ENCODE measurements at places on chromosomes 13 and 19. TPM values are rescaled to one million over a fixed set of nuclear protein-coding genes. Genes with fewer than 3 reads are reported as not detected.

DNA sequence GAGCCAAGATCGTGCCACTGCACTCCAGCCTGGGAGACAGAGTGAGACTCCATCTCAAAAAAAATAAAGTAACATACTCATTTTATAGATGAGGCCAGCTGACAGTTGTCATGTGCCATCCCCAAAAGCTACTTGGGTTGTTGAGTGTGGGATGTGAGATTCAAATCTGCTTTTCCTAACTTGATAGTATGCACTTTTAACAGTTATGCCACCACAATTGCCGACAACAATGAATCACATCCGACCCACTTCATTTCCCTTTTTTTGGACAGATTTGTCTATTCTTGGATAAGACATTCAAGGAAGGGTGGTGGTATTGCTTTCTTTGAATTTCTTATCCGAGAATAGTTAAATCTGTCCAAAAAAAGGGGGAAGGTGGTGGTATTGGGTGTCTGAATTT is 16.3 kb upstream of the DNMT1 start:
- no peak for DNase-seq

DNA sequence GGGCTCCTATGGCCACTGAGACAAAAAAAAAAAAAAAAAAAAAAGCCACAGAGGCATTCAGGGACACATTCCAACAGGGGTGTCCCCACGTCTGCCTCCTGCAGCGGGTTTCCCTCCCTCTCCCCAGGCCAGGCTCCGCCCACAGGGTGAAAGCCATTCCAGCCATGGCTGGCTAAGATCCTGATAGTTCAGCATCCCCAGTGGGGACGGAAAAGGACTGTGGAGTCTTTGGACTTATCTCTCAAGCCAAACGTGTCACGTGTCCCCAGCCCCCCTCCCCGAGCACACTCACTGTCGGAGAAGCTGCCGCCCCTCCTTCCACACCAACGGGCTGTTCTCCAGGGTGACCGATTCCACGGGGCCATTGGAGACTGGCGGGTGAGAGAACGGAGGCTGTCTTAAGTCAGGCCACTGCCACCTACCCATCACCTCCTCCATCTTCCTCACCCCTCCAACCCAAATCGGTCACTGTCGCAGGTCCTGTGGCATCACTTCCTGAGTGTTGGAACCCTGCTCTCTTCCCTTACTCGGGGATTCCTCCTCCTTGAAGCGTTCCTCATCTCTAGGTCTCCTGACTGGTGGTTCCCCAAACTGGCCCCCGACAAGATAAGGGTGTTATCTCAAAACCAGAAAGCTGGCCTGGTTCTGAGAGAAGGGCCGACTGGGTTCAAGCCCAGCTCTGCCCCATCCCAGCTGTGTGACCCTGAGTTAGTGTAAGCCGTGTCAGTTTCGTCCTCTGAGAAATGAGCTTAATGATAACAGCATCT is 9.1 kb upstream of the FKRP start:
- DNase-seq, result no peak

GRCh38 chr19:3365093-3365835 is 1.1 kb upstream of the NFIC start:
- DNase-seq, result no peak

NLRP11 gene
- total RNA-seq, result not detected

- no peak for DNase-seq
Observed at GRCh38 chr13:94153586-94153985, 325.9 kb downstream of the DCT start.

CYP4F3 gene
- total RNA-seq, result not detected

ZNF20 gene
- 9.1 TPM for total RNA-seq

DNA sequence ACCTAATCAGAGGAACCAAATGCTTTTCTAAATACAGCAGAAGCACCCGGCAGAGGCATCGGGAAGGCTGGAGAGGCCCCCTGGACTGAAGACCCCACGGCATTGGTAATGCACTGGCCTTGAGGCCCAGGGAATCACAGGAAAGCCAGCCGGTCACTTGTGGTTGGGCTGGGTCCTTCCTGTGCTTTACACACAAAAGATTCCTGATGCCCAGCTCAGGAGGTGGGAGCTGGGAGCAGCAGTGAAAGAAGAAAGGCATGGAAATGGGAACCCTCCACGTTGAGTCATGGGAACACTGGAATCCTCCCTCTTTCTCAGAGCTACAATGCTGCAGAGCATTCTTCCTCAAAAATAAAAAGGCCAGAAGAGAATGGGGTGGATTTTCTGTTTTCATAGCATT is 126.4 kb downstream of the TNFRSF19 start:
- no peak for DNase-seq

DNA sequence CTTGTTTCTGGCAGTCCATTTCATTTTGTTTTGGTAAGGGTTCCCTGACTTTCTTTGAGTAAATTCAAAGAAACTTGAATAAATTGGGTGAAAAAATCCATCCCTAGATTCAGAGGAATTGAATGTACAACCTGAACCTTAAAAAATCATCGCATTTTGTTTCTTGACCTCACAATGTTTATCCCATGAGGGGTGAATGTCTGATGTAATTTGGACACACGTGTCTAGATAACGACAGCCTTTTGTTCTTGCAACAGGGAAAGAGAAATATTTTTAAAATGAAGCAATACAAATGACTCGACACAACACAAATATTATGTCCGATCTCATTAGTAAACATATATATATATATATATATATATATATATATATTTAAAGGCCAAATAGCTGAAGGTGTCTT is 453.2 kb upstream of the ATXN8OS start:
- DNase-seq, result no peak

MYBPC2 gene
- total RNA-seq, result not detected
